Right renal pelvis (tissue), 4 donors: ENCODE measurements at places on chromosomes 13 and 19. TPM values are rescaled to one million over a fixed set of nuclear protein-coding genes. Genes with fewer than 3 reads are reported as not detected.

Gene SIGLEC7
- polyA plus RNA-seq, result 0.34 TPM

Gene CD79A
- polyA plus RNA-seq, result 1.4 TPM

- no peak for DNase-seq
Measured at GRCh38 chr13:102212729-102213128, 189.1 kb downstream of the FGF14 start.

DNA sequence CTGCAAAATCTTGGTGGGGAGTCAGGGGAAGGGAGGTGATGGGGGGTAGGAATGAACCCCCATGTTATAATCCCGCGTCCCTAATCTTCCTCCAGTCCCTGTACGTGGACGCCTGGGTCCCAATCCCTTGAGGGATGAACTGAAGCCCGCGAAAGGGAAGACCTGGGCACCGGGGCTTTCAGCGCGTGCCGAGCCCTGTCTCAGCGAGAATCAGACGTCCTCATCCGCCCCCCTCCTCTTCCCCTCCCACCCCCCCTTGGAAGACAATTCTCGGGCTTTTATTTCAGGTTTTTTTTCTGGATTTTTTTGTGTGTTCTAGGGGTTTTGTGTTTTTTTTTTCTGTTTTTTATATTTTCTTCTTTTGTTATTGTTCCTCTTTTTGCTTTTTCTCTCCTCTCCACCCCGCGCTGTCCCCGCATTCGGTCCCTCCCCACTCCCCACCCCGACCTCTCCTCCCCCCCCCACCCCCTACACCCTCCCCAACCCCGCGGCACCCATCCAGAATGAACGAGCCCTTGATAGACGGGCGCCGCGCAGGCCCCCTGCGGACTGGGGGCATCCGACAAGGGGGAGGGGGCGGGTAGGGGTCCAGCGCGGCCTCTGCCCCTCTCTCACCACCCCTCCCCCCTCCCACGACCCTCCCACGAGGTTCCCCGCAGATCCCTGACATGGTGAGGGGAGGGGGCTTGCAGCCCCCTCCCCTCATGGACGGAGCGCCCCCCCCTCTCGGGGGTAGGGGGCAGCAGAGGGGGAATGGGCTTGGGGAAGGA is 10.3 kb downstream of the C19orf81 start:
- DNase-seq, result no peak

DNA sequence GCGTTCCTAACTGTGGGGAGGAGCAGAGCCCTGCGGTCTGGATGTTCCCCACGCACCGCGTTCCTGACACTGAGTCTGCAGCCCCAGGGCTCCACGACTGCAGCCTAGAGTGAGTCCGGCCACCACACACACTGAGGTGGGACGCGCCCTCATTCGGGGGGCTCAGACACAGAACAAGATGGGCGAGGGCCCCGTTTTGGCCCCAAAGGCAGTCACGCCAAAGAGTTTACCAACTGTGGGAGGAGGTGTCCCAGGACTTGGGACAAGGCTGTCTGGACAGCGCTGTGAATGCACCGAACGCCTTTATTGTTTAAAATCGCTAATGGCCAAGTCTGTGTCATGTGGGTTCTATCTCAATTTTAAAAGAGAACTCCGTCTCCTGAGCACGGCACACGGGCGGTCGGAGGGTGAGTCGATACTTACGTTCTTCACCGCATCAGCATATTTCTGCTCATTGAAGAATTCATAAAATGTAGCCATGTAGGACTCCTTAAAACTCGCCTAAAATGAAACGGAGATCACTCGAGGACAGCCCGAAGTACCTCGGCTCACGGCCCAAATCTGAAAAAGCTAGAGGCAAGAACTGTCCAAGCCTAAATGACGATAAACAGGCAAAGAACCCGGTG is 35.2 kb upstream of the C13orf46 start:
- no peak for DNase-seq
